ENCODE measurements at places on chromosomes 7 and 10. TPM values are rescaled to one million over a fixed set of nuclear protein-coding genes. Genes with fewer than 3 reads are reported as not detected.

Gene ZDHHC6
- 18.6 TPM for total RNA-seq

Gene IFIT3
- total RNA-seq, result 5.3 TPM

Gene RBP3
- total RNA-seq, result under 0.01 TPM

Gene OR2A42
- not detected for total RNA-seq

Gene DENND2A
- 0.75 TPM for total RNA-seq

Gene CCDC7
- 8.7 TPM for total RNA-seq

Gene ITIH5
- total RNA-seq, result 0.08 TPM

Gene PHYH
- total RNA-seq, result 16.7 TPM

Gene TMEM178B
- total RNA-seq, result 0.08 TPM

All from smooth muscle cell of the coronary artery (primary cell).